Activated CD4-positive, alpha-beta T cell treated with anti-CD3 and anti-CD28 coated beads for 4 hours (primary cell): ENCODE measurements at places on chromosomes 12 and 14.

DNA sequence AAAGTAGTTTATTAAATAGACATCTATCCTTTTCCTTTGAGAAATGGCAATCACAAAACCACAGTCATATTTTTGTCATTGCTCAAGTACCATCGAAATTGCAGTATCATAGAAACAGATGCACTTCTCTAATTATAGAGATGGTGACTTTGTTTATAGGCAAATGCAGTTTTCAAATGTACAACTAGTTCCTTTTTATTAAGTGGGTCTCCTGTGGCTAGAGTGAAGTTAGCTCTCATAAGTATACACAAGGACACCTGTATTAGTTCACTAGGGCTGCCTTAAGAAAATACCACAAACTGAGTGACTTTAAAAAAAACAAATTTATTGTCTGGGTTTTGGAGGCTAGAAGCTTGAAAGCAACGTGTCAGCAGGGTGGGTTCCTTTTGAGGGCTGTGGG is 62.8 kb downstream of the OTOGL start:
- DNase-seq, result no peak

GRCh38 chr14:31881531-31882310 is 195.4 kb upstream of the ARHGAP5 start:
- no peak for DNase-seq

GRCh38 chr14:82366803-82367202 is 833.1 kb upstream of the SEL1L start:
- DNase-seq, result no peak

- no peak for DNase-seq
These were observed 33.9 kb upstream of the POC1B start for GRCh38 chr12:89559753-89560152.

- DNase-seq, result no peak
These were observed 693 bp downstream of the CBX5 start for GRCh38 chr12:54279227-54279631.

- DNase-seq, result no peak
These were observed 58.5 kb downstream of the NIN start for GRCh38 chr14:50772412-50772811.

- DNase-seq, result no peak
These were observed 21.0 kb downstream of the PTPN11 start for GRCh38 chr12:112439769-112440168.
